ENCODE measurements at places on chromosomes 5 and 9. TPM values are rescaled to one million over a fixed set of nuclear protein-coding genes. Genes with fewer than 3 reads are reported as not detected.

GRCh38 chr5:173454736-173455598 is 126.8 kb upstream of the STC2 start:
- peak; percentile 74 for DNase-seq

- DNase-seq: peak; percentile 46
Measured at GRCh38 chr9:104868687-104869404, 59.1 kb downstream of the ABCA1 start.

DNA sequence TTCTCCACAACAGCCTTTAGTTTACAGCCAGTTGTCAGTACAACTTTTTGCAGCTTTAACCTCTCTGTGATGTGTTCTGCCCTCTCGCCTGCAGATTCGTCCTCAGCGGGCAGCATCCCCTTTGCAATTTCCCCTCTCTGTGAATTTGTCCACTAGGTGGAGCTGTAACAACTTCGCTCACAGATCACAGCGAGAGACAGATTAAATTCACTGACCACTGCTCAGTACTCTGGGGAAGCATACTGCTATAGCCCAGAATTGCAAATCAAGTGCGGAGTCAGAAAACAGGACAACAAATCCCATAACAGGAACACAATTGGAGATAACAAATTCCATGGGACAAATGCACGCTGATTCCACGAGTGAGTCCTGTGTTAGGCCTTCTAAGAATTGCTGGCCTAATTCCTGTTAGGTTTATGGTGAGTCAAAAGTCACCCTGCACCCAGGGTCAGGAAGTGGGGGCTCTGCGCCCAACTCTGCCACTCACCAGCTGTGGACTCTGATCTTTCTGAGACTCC is 2124.9 kb downstream of the MAT2B start:
- peak; percentile 38 for DNase-seq

- DNase-seq: no peak
Measured at GRCh38 chr9:135773530-135774238, 71.7 kb downstream of the KCNT1 start.

DNA sequence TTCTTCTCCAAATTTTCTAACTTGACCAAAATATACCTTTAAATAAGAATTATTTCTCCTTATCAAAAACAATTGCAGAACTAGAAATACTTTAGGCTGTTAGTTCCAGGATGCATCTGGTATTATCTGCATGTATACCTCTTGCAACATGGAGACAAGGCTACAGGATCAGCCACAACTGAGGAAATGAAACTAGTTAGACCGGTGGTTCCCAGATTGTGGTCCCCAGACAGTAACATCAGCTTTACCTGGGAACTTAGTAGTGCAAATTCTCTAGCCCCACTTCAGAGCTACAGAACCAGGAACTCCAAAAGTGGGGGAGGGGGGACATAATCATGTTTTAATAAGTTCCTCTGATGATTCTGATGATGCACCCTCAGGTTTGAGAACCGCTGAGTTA is 61.6 kb upstream of the C9orf72 start:
- DNase-seq: no peak

- DNase-seq: no peak
Measured at GRCh38 chr9:137988051-137988450, 110.5 kb downstream of the CACNA1B start.

DNA sequence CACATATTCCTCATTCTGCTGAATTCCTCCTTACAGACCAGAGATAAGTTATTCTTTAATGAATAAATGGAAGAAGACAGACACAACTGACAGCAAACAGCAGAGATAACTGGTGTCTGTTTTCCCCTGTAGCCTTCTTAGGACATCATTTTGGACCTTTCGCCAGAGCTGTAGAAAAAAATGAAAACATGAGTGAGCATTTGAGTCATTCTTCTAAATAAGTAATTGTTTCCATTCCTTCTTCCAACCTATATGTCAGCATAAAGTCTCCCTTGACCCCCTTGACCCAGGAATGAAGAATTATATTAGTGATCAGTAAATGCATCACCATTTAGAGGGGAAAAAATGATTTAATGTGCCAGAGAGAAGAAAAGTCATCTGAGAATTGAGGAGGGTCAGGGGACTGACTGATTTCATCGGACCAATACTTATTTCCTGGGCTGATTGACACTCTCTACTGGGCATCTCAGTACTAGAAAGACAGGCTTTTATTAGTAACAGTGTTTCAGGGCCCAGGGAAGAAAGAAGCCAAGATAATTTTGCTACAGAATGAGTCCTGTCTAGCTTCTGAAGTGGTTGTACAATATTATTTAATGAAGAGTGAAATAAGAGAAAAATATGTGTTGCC is 597.0 kb downstream of the PSAT1 start:
- no peak for DNase-seq

- no peak for DNase-seq
Measured at GRCh38 chr5:51159164-51159563, 224.1 kb upstream of the ISL1 start.

GRCh38 chr5:145803112-145804004 is 31.8 kb downstream of the PRELID2 start:
- DNase-seq: no peak

Gene NR5A1
- 0.40 TPM for total RNA-seq

All from K562 (cell line).